ENCODE measurements at places on chromosomes 3 and 15. TPM values are rescaled to one million over a fixed set of nuclear protein-coding genes. Genes with fewer than 3 reads are reported as not detected.

The DCLK3 gene
- 1.0 TPM for total RNA-seq

DNA sequence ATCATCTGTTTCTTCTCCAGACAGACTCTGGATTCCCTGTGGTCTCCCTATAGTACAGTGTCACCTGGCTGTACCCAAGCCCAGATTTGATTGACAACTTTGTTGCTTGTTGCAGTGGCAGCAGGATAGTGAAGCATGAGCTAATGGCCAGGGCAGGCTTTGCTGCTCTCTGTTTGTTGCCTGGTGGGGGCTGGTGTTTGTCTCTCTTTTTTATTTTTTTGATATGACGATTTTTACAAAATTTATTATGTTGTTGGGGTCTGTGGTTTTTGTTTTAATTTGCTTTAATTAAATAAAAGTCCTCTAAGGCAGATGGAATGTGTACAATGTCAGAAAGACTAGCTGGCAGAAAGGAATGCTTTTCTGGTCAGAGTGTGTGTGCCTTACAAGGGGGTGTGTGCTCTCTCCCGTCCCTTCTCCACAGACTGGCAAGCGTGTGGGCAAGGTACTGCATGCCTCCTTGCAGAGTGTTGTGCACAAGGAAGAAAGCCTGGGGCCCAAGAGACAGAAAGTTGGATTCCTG lies 15.2 kb upstream of the CLEC3B start:
- DNase-seq: no peak
- H3K27me3 ChIP-seq: no peaks in the 10 kb centered on the region
- peaks cover 62% of the 10 kb centered on the region for H3K4me1 ChIP-seq
- peaks cover 48% of the 10 kb centered on the region for H3K36me3 ChIP-seq

DNA sequence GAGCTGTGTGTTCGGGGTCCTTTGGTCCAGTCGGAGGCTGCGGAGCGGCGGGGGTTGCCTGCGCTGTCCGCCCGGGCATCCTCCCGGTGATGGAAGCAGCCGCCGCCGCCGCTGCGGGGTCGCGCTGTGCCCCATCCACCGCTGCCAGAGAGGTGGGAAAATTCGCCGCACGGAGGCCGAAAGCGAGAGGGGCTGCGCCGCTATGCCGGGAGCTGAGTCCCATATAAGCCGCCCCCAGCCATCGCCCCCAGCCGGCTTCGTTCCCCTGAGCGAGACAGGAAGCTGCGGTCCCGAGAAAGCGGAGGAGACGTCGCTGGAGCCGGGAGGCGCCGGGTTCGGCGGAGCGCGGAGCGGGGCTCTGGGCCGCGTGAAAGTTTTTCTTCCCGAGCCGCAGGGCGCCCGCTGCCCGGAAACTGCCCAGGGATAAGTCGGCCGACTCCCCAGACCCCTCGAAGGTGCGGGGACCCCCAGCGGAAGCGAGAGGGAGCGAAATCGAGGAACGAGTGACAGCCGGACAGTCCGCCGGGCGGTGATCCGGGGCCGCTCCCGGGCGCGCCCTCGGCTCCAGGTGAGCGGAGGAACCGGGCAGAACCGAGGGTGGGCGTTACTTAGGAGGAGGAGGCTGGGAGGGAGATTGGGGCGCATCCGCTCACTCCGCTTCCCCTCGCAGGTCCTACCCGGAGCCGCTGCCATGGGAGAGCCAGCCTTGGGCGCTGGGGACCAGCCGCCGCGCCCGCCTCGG lies 574 bp downstream of the CHST2 start:
- peak overlapping the region; percentile 79 for H3K27ac ChIP-seq
- no peaks in the 10 kb centered on the region for H3K36me3 ChIP-seq
- no peaks in the 10 kb centered on the region for H3K27me3 ChIP-seq
- DNase-seq: peak; percentile 28

GRCh38 chr3:64674591-64675076 lies 13.2 kb downstream of the ADAMTS9 start:
- H3K27ac ChIP-seq: no peak overlapping the region
- no peak for DNase-seq
- H3K4me1 ChIP-seq: peaks cover 85% of the 10 kb centered on the region

DNA sequence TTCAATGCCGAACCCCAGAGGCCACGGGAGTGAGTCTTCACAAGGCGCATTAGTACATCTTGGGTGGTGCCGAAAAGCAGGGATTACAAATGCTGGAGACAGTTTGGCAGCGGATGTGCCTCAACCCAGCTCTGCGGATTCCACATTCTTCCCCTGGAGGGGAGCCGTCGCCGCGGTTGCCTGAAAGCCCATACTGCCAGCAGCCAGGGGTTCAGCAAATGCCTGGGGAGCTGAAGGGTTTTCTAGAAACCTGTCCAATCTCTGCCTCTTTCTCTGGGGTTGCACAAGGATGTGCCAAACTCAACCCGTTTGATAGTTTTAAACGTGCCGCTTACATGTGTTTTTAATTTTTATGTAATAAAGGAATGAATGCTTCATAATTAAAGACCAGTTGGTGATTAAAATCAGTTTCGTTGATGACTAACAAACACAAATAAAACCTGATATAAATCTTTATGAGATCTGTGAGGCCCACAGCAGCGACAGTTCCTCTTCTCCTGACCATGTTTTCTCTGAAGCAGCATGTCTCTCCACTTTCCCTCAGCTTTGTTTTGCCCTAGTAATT lies 74.6 kb upstream of the LEKR1 start:
- H3K27me3 ChIP-seq: no peaks in the 10 kb centered on the region
- H3K27ac ChIP-seq: no peak overlapping the region
- peaks cover 12% of the 10 kb centered on the region for H3K4me1 ChIP-seq
- DNase-seq: peak; percentile 49

DNA sequence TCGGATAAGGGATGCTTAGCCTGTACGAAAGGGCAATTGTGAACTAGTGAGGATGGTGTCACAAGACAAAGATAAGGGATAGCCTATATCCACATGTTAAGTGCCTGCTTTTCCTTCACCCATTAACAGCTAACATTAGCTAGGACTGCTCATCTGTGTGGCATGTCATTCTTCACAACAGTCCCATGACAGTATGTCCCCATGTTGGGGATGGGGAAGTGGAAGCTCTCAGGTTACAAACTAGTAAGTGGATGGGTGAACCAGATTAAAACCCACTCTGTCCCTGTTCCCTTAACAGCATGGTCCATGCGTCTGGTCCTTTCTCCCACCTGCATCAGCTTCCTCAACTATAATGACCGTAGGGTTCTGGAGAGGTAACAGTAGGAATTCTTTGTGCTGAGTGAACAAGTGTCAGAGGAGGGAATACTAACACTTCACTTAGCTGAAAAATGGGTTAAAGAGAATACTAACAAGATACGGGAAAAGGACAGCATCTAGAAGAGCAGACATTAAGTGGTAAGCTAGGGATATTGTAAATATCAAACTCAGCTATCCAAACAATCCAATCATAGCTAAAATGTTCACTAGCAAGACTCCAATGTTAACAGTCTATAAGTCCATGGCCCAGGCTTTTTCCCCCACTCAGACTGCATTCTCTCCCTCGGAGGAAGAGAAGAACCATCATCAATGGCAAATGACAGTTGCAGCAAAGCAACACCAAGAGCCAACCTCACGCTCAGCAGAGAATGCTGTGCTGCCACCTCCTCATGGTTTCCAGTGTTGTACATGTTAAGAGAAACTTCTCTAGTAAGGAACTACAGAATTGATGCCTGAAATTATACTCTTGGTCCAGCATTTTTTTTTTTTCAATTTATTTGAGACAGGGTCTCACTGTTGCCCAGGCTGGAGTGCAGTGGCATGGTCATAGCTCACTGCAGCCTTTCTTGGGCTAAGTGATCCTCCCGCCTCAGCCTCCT lies 5.0 kb downstream of the RPLP1 start:
- H3K4me3 ChIP-seq: no peak overlapping the region
- H3K27me3 ChIP-seq: no peaks in the 10 kb centered on the region
- DNase-seq: no peak

- no peaks in the 10 kb centered on the region for H3K4me1 ChIP-seq
- H3K36me3 ChIP-seq: no peaks in the 10 kb centered on the region
- peak; percentile 14 for DNase-seq
- no peak overlapping the region for H3K27ac ChIP-seq
- H3K4me3 ChIP-seq: no peak overlapping the region
- H3K27me3 ChIP-seq: no peaks in the 10 kb centered on the region
These were observed 22.9 kb downstream of the CEMIP start for GRCh38 chr15:80801891-80802680.

All from heart right ventricle (tissue), 16 donors.